ENCODE measurements at places on chromosomes 4 and X.

- DNase-seq: no peak
Observed at GRCh38 chr4:23023121-23023520, 330.4 kb downstream of the GBA3 start.

DNA sequence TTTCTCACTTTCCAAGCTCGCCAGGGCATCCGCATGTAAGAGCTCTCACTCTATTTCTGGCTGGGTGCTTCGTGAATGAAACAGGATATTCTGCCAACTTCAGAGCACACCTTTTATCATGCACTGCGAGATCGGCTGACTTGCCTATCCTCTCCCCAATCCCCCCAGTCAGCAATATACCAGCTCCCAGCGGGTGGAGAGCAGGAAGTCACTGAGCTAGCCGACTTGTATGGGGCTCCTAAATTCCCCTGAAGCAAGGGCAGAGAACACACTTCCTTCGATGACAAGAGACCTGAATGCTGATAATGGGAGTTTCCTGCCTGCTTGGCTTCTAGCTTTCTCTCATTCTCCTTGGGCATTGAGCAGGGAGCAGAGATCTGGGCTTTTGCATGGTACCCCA, 33.8 kb upstream of the MAMLD1 start:
- DNase-seq: no peak

- DNase-seq: no peak
Observed at GRCh38 chr4:54041933-54042332, 22.5 kb downstream of the CHIC2 start.

DNA sequence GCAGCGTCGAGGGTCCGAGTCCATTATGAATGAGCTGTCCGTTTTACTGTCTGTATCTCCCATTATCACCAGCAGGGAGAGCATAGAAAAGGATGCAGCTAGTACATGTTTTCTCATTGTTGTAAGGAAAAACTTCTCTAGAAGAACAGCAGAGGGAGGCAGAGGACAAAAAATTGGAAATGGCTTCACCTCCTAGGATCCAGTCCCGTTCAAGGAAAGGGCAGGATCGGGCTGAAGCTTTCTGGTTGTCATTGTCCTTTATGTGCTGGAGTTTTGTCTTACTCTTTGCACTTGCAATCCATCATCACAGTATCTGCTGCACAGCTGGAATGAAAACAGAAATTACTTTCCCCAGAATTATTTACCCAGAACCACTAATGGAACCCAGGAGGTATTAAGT, 14.7 kb downstream of the NDP start:
- no peak for DNase-seq

DNA sequence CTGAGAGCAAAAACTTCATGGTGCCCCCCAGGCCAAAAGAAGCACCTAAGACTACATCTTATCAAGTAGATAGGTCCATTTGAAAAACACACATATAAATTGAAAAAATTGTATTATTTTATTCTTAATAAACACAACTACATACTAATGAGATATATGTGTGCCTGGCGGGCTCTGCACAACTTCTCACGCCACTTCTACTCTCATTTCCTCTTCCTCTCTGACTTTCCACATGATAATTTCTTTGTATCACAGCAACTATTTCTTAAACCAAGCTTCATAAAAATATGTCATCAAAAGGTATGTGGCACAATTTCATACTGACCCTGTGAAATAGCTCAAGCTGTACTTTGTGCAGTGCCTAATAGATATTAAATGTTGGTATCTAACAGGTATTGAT, 10.7 kb upstream of the NPY2R start:
- DNase-seq: no peak

- no peak for DNase-seq
Observed at GRCh38 chrX:143633461-143634308, 2.2 kb downstream of the SLITRK4 start.

GRCh38 chr4:76197031-76197743, 16.4 kb downstream of the SCARB2 start:
- DNase-seq: no peak

DNA sequence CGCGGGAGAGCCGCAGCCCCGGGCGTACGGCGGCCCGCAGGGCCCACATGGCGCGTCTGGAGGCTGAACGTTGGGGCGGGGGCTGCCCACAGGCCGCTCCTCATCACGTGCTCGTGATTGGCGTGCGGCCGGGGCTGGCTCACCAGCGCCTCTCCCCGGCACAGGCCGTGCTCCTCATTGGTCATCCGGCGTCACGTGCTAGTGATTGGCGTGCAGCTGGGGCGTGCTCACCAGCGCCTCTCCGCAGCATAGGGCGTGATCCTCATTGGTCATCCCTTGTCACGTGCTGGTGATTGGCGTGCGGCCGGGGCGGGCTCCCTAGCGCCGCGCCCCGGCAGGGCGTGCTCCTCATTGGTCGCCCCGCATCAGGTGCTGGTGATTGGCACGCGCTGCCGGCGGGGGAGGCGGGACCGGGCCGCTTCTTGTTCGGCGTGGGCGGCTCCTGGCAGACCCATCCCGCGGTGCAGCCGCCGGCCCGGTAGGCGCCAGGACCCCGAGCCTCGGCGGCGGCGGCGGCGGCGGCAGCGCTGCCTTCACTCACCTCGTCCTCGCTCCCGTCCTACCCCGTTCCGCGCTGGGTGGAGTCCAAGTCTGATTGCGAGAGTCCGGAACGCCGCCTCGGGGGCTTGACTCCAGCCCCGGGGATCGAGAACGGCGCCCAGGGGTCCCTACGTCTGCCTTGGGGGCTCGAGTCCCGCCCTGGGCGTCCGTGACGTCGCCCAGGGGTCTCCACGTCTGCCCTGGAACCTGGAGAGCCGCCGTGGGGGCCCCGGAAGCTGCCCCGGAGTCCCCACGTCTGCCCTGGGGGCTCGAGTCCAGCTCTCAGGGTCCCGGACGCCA, at the start of gene GTPBP6:
Gene GTPBP6, minus strand, starts transcription at position 58 of the 840 bp plus-strand sequence. Its CDS starts 9 bp downstream, at position 49.
- peak; percentile 96 for DNase-seq

GRCh38 chrX:148905400-148905799, 405.0 kb downstream of the AFF2 start:
- no peak for DNase-seq

- DNase-seq: no peak
Observed at GRCh38 chr4:141759796-141760425, 123.5 kb downstream of the IL15 start.

DNA sequence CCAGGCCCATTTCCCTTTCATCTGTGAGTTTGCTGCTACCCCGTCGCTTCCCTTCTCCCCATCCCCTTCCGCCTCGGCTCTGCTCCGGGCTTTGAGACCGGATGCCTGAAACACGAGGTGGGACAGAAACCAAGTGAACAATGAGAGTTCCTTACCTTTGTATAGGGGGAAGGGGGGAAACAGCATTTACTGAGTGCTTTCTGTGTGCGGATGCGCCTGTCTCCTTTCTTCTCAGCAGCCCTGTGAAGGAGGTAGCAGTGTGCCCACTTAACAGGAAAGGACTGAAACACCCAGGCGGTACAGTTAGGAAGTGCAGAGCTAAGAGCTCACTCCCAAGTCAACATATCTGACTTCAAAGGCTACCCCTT, 43.2 kb upstream of the TMSB15B start:
- DNase-seq: no peak

DNA sequence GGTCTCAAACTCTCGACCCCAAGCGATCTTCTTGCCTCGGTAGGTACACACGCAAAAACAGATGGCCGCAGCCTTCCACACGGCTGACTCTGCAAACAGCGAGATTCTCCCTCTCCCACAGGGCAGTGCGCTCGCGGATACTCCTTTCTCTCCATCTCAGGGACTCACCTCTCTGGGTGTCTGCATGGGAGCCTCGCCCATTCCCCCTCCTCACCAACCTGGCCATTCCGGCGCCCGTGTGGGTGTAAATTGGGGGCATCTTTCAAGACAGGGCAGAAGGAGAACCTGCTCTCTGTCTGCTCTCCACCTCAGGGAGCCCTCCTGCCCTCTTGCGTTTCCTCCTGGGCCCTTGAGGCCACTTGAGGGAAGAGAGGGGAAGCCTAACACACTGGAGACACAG, 4.4 kb downstream of the CTAG2 start:
- no peak for DNase-seq

DNA sequence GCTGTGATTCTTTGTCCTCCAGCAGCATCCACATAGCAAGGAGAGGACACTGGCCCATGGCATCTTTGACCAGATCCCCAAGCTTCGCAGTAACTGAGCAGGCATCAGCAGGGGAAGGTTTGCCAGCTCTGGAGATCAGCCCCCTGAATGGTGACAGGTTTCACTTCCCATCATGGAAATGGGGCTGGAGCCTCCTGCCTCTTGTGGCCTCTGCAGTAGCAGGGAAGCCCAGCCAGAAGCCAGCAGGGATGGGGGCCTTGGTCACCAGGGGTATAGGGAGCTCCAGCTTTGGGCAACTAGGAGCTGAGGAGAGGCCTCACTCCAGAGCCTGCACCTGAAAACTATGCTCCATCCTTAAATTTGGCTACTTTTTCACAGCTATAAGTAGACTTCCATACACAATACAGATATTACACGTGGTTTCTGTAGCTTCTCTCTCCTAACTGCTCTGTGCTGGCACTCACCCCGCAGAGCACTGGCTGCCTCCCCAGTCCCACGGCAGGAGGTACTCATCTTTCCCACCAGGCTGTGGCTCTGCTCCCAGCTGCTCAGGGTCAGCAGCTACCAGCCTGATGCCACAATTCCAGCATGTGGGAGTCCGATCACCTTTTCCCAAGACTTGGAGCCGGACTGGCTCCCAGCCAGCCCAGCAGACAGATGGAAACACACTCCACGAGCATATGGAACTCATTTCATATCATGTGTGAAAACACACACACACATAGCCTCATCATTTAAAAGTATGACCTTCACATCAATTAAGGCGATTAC, 2.8 kb downstream of the TMEM271 start:
- DNase-seq: no peak

- peak; percentile 25 for DNase-seq
Observed at GRCh38 chr4:180664766-180665368, 1578.3 kb upstream of the TENM3 start.

- no peak for DNase-seq
Observed at GRCh38 chr4:32700838-32701237, 1980.7 kb downstream of the PCDH7 start.

DNA sequence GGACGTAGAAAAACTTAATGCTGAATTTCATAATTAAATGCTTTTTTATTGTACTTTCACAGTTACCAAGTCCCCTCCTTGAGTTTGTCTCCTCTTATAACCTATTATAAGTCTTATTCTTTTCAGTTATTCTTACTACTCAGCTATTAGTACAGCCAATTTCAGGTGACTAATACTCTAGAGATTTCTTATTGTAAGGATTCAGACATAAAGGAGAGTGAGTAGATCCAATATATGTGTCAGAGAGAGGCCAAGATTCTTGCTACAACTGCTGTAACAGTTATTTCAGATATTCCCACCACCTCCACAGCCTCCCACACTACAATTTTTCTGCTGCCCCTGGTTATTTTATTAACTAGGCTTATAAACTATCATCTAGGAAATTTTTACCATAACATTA, 274.5 kb downstream of the GPAT3 start:
- DNase-seq: no peak

GRCh38 chr4:55358668-55359067, 12.6 kb downstream of the SRD5A3 start:
- DNase-seq: no peak

GRCh38 chr4:84740057-84740456, 157.1 kb downstream of the CDS1 start:
- DNase-seq: no peak

- DNase-seq: no peak
Observed at GRCh38 chr4:38311495-38312126, 351.4 kb downstream of the PTTG2 start.

GRCh38 chr4:19936476-19936875, 315.2 kb upstream of the SLIT2 start:
- DNase-seq: no peak
